Stimulated activated CD4-positive, alpha-beta T cell treated with anti-CD3 and anti-CD28 coated beads, Interleukin-2, amount 100 ng/mL, for 4 hours (primary cell): ENCODE measurements at places on chromosomes 6 and 20.
A peak's percentile ranks its signal among the peaks of the same experiment; 100 is the strongest.

DNA sequence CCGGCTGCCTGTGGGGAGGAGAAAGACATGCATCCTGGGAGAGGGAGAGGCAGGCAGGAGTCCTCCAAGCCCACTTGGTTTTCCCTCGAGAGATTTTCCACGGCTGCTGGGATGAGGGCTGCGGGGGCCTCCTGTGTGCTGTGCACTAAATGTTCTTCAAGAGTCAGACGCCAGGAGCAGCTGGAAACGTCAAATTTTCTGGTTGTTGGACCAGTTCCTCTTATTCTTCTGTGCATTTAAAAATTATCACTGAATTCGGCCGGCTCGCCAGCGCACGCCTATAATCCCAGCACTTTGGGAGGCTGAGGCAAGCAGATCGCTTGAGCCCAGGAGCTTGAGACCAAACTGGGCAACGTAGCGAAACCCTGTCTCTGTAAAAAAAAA lies 32.8 kb upstream of the NTSR1 start:
- no peak for DNase-seq

GRCh38 chr6:33672808-33673207 lies 38.7 kb downstream of the UQCC2 start:
- no peak for DNase-seq

DNA sequence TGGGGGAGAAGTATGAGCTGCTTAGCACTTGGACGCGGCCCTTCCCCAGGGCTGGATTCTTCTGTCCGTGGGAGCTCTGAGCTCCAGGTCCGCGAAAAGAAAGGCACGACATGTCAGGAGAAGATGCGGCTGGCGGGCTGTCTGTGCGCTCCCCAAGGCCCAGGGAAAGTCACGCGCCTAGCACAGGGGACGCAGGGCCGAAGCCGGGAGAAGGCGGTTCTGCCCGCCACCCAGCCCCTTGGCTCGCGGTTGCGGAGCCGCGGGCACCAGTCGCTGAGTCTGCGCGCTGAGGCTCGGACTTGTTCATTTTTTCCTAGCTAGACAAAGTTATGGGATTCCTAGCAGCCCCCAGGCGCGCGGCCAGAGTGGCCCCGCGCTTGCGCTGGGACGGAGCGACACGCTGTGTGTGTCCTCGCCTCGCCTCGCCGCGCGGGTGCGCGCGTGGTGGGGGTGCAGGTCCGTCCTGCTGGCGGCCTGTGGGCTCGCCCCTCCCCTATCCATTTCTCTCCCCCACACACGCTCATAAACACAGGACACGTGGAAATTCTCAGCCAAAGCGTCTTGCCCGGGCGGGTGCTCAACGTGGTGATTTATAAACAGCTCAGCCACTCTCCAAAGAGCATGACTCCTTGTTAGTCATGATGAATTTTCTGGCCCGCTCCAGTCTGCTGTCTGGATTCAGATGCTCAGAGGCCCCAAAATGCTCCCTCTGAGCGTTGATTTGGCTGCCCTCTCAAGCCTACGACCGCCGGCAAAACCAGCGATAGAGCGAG lies 1.9 kb upstream of the POU3F2 start:
- DNase-seq: no peak

DNA sequence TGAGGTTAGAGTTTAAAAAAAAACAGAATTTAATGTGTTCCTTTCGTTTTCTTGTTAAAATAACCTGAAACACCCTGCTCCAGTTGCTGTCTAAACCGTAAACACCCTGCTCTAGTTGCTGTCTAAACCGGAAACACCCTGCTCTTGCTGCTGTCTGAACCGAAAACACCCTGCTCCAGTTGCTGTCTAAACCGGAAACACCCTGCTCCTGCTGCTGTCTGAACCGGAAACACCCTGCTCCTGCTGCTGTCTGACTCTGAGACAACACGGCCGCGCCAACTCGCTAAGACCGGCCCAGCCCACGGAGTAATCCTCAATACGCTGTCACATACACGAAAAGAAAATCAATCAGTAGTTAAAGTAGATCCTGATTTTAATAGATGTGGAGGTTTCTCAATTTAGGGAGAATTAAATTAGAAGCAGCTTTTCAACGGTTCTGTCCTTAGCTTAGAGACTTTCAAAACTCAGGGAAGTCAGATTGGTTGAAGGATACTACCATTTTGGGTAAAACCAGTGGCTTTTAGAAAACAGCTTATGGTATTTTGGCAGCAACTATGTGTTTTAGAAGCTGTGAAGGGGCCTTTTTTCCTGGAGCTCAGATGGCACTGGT lies 98.3 kb downstream of the RAMACL start:
- DNase-seq: peak; percentile 65

- DNase-seq: no peak
Observed at GRCh38 chr20:20710443-20711315, 1.8 kb downstream of the RALGAPA2 start.

DNA sequence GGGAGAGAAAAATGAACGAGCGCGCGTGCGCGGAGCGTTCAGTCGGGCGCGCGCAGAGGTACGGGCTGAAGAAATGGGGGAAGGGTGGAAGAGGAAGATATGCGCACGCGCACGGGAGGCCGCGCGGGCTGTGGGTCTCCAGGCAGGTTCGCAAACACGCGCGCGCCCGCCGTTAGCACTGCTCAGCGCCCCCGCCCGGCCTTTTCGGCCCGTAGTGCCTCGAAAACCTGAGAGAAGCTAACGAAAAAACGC lies 393 bp downstream of the BCLAF1 start:
- DNase-seq: peak; percentile 89

- no peak for DNase-seq
Observed at GRCh38 chr6:56567501-56567900, 75.2 kb downstream of the DST start.

- no peak for DNase-seq
Observed at GRCh38 chr6:69280858-69281257, 516.0 kb downstream of the LMBRD1 start.

DNA sequence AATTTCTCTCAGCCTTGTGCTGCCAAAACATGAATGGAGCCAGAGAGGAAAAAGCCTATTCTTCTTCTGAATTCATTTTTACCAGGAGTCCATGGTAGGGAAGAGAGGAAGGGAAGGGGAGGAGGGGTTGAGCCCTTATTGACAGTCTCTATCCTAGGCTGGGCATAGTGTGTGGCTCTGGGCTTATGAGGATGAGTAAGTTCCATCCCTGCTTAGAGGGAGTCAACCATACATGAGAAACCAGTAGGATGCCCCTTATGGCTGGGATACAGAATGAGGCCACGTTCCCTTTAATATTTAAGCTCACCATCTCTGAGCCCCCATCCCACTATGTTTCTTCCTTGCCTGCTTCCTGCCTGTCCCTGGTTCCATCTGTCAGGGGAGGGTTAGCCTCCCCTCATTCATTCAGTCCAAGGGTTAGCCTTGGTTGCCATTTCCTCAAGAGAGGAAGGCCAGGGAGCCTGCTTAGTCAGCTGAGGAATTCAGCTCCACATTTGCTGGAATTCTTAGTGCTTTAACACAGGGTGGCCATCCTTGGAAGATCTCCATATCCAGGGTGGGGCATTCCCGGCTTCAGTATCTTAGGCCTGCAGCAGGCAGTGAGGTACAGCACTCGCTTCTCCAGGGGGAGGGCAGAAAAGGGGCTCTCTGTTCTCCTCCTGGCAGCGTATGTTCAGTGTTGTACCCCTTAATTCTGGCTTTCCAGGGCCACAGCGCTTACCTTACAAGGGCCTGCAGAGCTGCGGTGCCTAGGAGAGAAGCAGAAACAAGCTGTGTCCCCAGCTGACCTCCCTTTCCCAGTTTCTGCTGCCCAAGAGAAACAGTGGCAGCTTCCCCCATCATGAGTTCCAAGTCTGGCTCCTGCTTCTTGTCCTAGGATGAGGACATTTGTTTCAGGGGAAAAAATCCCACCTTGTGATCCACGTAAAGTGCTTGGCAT lies 12.5 kb downstream of the SIRT5 start:
- no peak for DNase-seq

DNA sequence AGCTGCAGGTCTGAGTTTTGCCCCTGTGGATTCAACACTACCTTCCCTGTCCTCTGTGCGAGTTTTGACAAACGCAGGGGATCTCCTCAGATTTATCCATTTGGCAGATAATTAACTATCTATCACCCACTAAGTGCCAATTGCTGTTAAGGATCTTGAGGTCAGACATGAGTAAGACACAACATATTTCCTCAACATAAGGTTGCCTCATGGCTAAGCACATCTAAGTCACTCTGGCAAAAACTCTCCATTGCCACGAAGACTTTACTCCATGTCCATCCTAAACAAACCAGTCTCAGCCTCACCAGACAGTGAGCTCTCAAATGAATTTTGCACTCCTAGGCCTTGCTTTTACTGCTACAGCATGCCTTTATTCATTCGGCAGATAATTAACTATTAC lies 408.4 kb downstream of the MAFB start:
- no peak for DNase-seq

DNA sequence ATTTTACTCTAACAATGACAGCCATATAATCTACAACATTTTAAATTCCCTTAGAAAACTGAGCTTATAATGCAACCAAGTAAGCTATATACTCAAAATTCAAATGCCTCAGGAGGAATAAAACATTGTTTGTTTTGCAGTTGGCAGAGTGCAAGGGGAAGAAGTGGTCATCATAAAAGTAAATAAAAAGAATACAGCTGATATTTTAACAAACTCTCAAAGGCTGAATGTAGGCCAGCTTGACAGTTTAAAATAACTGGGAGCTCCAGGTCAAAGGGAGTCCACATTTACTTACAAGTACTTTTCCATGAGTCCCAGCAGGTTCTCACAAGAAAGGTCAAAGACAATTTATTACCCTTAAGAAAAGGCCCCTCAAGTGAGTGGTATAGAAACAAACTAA lies 589.8 kb downstream of the BCKDHB start:
- DNase-seq: no peak

DNA sequence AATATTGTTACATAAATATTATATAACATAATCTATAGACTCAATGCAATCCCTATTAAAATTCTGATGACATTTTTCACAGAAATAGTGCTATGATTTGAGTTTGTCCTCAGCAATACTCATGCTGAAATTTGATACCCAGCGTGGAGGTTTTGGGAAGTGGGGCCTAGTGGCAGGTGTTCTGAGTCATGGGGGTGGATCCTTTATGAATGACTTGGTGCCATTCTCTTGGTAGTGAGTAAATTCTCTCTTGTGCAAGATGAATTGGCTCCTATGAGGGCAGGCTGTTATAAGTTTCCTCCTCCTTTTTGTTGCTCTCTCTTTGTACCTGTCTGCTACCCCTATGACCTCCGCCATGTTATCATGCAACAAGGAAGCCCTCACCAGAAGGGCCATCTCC lies 65.8 kb downstream of the SHPRH start:
- DNase-seq: no peak

DNA sequence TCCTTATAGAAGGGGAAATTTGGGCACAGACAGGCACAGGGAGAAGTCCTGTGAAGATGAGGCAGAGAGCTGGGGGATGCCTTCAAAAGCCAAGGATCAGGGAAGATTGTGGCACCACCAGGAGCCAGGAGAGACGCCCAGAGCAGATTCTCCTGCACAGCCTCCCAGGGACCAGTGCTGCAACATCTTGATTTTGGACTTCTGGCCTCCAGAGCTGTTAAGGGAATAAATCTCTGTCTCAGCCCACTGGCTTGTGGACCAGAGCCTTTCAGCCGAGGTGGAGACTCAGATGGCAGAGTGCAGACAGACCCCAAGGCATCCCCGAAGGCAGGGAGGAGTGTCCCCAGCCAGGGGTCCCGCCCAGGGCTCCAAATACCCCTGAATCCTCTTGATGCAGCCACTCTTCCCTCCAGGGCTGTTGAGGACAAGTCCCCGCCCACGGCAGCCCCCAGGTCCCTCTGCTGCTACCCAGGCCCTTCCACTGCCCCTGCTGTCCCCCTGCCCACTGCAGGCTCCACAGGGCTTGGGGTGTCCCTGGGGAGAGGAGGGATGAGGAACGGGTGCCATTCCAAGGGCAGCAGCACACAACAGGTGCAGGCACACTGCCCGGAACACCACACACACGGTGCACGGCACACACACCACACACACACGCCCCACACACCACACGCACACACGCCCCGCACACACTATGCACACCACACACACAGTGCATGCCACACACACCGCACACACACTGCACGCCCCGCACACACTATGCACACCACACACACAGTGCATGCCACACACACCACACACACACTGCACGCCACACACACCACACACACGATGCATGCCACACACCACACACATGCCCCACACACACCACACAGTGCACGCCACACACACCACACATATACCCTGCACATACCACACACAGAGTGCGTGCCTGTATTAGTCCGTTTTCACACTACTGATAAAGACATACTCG lies 311.4 kb downstream of the TAF4 start:
- no peak for DNase-seq

- DNase-seq: no peak
Observed at GRCh38 chr20:60242836-60243505, 284.7 kb downstream of the CDH26 start.

GRCh38 chr20:33490023-33490933 lies at the start of gene CBFA2T2:
Gene CBFA2T2, plus strand, starts transcription at chr20:33490096. Its CDS starts 172 bp downstream, at chr20:33490268.
- no peak for DNase-seq

GRCh38 chr6:144805049-144805448 lies 519.9 kb downstream of the UTRN start:
- DNase-seq: no peak

DNA sequence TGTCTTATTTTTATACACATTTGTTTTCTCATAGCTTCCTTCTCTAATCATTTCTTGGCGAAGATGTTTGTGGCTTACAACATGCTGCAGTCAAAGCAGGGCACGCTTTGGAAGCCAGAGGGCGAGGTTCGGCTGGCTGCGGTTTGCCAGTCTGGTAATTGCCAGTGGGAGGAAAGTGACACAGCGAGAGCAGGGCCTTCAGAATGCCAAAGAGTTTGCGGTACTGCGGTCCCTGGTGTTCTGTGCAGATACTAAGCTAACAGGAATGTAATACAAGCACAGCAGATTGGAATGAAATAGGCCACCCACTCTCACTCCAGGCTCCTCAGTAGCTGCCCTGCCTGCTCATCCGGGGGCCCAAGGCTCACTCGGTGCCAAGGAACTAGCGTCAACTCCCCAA lies 58.7 kb upstream of the TGM3 start:
- DNase-seq: no peak

DNA sequence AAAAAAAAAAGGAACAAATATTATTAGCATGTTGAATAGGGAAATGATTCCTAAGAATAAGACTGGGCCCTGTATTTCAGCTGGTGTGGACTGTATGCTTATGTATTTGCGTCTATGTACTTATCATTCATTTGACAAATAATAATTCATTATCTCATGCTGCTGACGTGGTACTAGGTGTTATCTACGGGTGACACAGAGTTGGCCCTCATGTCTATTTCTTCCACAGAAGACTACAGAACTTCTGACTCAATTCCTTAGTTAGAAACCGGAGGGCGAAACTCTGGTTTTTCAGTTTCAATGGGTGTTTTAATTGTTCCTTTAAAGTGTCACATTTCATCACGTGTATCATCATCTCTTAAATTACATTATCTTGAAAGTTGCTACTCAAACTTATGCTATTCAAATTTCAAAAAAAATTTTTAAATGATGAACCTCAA lies 305.9 kb downstream of the CLIC5 start:
- no peak for DNase-seq

DNA sequence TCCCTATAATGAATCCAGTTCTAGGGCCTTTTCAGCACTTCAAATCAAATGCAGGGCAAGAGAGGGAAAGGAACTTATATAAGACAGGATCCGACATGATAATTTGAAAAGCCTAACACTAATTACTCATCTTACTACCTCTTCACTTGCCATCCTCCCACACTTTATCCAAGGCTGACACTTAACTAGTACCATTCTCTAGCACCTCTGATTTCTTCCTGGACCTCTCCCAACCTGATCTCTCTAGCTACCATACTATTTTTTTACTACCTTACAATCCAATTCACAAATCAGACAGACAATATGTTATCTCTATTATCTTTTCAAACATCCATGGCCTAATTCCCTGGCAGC lies 50.4 kb downstream of the BTBD9 start:
- DNase-seq: no peak
